Keratinocyte (primary cell): ENCODE measurements at places on chromosomes 12 and 14.

GRCh38 chr12:2288471-2288870 is 235.7 kb downstream of the CACNA1C start:
- DNase-seq: no peak

DNA sequence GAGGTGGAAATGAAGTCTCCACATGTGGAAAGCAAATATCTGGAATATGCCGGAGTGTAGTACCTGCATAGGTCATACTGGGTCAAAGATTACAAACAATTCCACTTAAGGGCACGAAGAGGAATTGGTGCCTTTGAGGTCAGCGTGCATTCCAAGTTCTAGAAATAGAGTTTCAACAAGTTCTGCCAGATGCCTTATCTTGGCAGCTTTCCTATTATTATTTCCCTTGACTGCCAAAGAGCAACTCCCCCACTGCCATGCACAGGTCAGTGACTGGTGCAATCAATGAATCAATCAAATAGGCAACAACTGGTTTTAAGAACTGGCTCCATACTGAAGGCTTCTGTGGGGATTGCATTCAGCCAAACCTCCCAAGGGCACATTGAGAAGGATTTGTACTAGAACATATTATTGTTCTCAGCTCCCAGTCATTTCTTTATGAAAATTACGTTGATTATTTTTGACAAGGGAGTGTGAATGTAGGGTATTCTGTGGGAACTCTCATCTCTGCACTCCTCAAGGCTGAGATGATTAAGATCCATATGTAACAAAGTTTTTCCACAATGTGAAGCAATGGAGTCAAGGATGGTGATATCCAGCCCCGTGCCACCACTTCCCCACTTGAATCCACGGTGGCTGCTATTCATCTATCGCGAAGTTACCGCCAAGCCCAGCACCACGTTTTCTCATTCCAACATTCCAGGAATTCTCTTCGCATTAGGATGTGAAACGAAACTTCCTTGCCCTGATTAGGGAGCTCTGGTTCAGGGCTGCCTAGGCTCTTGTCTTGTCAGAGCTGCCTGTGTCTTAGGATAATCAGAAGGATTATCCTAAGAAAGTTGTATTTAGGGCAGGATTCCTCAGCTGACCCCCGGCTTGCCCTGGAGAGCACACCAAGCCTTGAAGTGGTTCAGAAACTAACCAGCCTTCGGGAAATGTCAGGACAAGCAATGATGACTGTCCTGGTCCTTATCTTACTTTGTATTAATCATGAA is 115.1 kb upstream of the PCED1B start:
- no peak for DNase-seq

GRCh38 chr12:63042646-63043045 is 107.7 kb upstream of the PPM1H start:
- DNase-seq: no peak

DNA sequence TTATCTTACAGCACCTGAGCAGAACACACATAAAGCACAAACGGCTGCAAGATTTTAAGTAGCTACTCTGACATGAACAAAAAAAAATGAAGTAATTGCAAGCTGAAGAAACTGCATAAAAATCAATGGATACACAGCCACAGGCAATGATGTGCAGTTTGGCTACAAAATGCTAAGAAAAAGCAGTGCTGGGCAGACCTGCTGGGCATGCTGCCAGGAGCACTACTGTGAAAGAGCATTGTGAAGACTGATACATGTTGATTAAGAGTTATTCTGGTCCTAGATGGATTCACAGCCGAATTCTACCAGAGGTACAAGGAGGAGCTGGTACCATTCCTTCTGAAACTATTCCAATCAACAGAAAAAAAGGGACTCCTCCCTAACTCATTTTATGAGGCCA is 20.1 kb upstream of the RTN1 start:
- no peak for DNase-seq

DNA sequence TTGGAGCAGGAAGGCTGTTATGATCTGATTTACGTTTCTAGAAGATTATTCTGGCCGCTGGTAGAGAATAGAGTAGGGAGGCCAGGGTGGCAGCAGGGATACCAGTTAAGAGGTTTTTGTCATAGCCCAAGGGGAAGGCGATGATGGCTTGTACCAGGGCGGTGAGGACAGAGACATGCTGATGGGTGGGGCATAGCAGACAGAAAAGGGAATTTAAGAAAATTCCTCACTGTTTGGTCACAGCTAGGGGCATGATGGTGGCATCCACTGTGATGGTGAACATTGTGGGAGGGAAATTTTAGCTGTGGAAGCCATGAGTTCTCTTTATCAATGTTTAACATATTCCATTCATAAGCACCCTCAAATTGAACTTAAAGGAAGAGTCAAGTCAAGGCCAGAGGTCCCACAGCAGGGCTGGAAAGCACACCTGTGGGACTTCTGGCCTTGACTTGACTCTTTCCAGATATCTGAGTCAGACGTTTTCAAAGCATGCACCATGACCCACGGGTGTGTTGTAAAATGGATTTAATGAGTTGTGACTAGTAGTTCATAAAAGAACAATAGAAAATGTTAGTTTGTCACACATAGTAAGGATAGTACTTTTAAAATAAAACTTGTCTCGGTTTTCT is 134.6 kb downstream of the CHST11 start:
- no peak for DNase-seq

DNA sequence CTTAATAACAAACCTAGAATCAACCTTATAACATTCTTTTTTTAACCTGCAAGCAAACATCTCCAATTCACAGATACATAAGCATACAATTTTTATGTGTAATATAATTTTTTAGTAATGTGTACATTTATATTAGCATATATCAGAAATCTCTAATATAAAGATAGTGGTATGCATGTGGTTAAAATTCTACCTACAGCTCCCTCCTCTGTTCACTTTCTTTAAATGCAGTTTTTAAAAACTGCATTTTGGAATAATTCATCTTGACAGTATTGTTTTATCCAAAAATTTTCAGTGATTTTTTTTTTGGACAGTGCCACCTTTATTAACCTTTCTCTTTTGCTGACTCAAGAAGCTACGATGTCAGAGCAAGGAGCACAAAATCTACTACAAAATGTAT is 13.2 kb upstream of the RXYLT1 start:
- no peak for DNase-seq

DNA sequence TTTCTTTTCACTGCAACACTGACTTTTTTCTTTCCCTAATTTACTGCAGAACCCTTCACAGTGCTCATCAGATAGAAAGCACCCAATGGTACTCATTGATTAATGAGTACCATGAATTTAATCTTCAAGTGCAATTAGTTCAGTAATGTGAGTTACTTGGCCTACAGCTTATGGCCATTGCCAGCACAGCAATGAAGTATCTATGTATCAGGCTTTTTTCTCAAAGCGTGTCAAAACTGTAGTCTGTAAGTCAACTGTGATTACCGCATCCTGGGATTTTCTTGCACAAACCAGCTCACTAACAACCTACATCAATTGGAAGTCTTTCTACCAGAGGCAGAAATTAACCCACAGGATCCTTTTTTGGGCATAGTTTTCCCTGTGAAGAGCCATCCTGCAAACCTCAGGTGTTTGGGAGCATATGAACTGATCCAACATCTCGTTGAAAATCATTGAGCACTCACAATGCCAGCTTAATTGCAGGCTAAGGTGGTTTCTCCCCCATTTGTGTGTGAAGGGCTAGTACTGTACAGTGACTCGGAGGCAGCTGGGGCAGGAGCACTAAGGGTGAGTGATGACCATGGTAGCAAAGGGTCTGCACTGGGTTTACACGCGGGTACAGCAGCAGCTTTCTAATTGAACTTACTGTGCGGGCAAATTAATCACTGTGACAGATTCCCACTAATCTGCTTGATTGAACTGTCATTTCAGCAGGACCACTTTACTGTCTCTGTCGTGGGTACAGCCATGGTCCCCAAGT is 619.3 kb downstream of the SNAPC1 start:
- no peak for DNase-seq

GRCh38 chr14:72555609-72556000 is 338.3 kb downstream of the DPF3 start:
- no peak for DNase-seq

DNA sequence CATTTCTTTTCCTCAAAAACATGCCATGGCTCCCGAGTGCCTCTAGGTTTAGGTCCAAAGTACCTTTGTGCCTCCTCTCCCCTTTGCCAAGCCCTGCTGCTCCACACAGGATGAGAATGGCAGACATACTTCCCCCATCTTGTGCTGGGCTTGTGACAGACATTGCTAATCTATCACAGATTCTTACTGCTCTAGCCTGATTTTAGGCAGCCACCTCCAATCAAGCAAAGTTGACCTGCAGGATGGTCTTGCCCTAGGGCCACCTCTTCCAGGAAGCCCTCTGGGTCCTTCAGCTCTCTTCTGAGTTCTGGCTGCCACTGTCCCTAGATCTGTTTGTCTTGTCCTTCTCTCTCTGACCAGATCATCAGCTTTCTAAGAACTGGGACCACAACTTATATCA is 20.5 kb downstream of the FOXN4 start:
- no peak for DNase-seq

GRCh38 chr14:39875028-39875427 is 442.8 kb upstream of the FBXO33 start:
- DNase-seq: no peak

GRCh38 chr14:84988357-84988756 is 541.6 kb upstream of the FLRT2 start:
- DNase-seq: no peak

GRCh38 chr12:16155938-16156337 is 121.5 kb downstream of the SLC15A5 start:
- DNase-seq: no peak

DNA sequence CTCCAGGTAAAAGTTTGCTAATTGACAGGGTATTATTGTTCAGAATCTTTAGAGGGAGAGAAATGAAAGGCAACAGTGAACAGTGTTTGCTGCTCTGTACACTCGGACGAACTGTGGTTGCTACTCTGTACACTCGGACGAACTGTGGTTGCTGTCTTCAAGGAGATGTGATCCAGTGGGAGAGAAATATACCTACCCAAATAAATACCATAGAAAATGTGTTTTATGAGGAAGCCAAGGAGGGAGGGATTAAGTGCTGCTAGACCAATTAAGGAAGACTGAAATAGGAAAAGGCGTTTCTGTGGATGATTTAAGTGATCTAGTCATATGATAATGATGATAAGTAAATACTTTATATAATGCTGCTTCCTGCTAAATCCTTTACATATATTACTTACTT is 2.7 kb downstream of the STK38L start:
- DNase-seq: no peak

GRCh38 chr12:59595565-59595882 is 305 bp upstream of the SLC16A7 start:
- no peak for DNase-seq

DNA sequence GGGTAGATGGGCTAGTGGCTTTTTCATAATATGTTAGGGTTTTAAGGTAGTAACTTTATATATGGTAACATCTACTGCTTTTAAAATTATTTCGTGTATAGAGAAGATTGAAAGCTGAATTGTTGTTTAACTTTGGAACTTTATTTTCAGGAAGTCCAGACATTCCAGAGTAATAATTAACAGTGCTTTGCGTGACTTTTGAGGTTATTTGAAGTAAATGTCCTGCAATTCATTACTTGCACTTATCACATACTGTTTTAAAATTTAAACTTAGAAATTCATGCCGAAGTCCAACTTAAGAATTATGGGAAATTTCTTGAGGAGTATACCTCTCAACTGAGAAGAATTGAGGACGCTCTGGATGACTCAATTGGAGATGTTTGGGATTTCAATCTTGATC is 3.3 kb downstream of the WASHC4 start:
- no peak for DNase-seq

GRCh38 chr14:83556065-83556464 is 1973.9 kb upstream of the FLRT2 start:
- DNase-seq: no peak

DNA sequence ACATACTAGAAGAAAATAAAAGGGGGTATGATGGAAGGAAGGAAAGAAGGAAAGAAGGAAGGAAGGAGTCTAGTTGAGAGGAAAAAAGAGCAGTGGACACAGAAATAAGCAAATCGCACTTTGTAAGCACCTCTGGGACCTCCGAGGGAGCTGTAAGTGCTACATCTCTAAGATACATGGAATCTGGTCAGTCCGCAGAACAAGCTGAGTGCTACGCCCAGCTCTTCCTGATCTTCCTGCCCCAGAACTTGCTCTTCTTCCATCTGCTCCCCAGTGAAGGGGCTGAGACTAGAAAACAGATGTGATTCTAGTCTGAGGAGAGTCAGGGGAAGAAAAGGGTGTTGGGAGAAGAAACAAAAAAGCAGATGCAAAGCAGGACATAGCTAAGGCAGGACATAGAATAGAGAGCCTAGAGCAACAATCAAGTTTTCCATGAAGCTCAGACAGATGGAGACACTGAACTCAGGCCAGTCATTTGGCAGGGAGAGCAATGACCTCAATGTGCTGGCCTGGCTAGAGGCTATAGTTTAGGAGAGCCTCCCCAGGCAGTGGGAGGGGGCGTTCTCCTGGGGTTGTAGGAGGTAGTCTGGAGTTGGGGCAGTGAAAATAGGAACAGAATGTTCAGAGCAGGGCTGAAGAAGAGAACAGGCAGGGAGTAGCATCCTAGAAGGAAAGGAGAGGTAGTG is 1.7 kb upstream of the MFAP5 start:
- DNase-seq: no peak

GRCh38 chr12:117966511-117966910 is 2.3 kb downstream of the KSR2 start:
- no peak for DNase-seq

GRCh38 chr12:6946033-6946919 is 2.5 kb downstream of the C12orf57 start:
- no peak for DNase-seq

- no peak for DNase-seq
Measured at GRCh38 chr14:51436630-51437029, 196.6 kb downstream of the TMX1 start.

DNA sequence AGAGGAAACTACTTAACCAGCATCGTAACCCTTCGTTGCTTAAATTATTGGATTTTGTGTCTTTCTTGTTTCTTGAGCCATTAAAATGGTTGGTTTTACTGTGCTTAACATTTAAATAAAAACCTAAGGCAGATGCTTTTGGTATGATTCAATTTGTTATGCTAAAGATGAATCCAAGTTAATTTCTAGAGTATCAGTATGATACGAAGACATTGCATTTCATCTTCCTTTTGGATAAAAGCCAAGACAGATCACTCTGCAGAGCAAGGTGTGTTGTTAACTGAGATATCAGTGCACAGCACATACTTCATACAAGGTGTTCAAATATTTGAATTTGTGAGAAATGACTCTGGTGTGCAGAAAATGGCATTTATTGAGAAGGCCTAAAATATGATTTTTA is 480.5 kb downstream of the PCNX1 start:
- DNase-seq: no peak

DNA sequence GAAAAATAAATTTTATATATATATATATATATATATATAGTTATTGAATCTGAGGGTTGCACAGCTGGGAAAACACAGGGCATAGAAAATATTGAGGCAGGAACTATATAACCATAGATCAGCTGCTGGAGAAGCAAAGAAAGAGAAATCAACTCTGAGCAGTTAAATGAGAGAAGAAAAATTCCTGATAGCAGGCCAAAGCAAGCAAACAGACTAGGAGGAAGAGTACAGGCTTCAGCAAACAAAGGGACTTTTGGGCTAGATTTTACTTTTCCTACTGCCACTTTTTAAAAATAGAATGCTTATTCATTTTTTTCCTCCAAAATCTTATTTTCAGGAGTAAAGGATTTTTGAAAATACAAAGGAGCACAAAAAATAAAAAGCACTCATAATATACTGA is 216.0 kb upstream of the PRKD1 start:
- DNase-seq: no peak

GRCh38 chr12:130419116-130419515 is 81.4 kb downstream of the PIWIL1 start:
- no peak for DNase-seq
